Right lobe of liver (tissue), 6 donors: ENCODE measurements at places on chromosomes 16 and 17. TPM values are rescaled to one million over a fixed set of nuclear protein-coding genes. Genes with fewer than 3 reads are reported as not detected.

GRCh38 chr16:55082591-55082976 is 151.9 kb downstream of the IRX5 start:
- DNase-seq, result no peak

GRCh38 chr17:6818938-6819337 is 12.6 kb downstream of the TEKT1 start:
- DNase-seq, result no peak

DNA sequence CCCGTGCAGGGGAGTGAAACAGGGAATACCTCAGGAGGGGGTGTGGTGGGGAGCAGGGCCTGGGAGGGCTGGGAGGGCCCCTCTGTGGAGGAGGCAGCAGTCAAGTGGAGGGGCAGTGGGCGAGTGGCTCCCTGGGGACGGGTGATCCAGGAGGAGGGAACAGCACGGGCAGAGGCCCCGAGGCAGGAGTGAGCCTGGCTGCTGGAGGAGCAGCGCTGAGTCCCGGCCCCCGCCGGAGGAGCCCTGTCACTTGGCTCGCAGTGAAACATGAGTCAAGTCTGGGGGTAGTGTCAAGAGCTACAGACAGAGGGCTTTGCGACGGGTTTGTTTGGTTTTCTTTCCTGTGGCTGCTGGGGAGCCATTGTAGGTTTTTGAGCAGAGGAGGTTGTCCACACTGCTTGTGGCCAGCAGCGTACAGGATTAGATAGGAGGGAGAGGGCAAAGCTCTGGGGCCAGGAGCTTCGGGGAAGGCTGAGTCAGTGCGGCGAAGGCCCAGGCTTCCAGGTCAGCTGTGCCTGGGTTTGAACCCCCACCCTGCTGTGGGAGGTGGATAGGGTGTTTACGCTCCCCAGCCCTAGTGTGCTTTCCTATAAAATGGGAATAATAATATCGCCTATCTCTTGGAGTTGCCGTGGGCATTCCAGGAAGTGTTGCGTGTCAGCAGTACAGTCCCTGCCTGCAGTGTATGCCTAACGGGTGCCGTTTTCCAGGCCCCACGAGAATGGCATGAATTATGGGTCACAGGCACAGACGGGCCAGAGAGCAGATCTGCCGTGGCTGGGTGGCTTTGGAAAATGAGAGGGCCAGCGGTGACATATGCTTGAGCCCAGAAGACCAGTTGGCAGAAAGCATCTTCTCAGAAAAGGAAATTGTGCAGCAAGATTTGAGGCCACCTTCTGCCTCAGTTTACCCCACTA is 115.9 kb upstream of the CIBAR2 start:
- no peak for DNase-seq

DNA sequence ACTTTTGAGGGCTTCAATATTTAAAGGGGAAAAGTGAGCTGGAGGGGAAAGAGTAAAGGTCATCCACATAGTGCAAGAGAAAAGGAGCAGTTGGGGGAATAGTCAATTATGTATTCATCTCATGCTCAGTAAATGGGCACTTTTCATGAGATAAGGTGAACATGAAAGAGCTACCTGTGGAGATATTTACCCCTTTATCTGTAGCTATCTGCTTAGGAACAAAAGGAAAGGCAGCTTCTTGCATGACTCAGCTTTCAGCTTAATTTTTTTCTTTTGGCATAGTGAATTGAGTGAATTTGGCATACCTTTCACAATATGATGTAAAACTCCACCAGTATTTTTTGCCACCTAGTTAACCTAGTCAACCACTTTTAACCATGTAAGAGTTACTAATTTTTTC is 26.4 kb downstream of the CPD start:
- no peak for DNase-seq

- DNase-seq, result no peak
Observed at GRCh38 chr16:56111100-56111499, 80.2 kb upstream of the GNAO1 start.

GRCh38 chr17:376936-377863 is 24.6 kb upstream of the RPH3AL start:
- peak; percentile 13 for DNase-seq

DNA sequence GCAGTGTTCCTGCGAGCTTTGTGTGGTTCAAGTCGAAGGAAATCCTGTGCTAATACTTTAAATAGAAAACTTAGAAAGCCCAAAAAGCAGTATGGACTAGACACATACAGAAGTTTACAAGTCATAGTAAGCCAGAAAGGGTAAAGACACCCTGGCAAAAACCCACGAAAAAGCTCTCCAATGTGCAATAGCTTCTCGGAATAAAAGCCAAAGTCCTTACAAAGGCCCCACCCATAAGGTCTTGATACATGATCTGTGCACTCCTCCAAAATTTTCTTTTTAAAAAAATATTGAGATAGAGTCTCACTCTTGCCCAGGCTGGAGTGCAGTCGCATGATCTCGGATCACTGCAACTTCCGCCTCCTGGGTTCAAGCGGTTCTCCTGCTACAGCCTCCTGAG is 10.3 kb downstream of the C16orf86 start:
- no peak for DNase-seq

GRCh38 chr17:38685491-38685890 is 10.7 kb upstream of the EPOP start:
- no peak for DNase-seq

DNA sequence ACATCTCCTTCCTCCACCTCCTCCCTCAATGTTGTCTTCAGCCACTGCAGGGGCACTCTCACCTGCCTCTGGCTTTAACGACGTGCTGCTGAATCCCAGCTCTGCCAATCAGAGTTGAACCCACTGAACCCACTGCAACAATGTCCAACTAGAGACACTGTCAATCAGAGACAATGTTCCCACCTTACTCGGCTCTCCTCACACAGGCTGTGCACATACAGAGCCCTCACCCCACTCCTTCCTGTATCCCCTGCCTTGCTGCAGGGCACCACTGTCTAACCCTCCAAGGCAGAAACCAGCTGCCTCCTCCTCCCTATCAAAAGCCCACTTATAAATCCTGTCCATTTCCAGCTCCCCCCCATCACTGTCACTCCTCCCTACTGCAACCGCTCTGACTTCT is 58.7 kb downstream of the ANKRD11 start:
- no peak for DNase-seq

DNA sequence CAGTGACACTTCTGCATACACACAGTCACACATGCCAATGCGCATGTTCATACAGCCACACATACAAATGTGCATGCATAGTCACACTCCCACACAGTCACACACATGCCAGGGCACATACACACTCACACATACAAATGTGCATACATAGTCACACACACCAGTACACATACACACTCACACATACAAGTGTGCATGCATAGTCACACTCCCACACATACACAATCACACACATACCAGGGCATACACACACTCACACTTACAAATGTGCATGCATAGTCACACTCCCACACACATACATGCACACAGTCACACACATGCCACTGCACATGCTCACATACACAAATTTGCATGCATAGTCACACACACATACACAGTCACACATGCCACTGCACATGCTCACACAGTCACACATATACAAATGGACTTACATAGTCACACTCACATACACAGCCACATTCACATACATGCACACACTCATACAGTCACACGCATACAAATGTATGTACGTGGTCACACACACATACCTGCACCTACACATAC is 84.2 kb downstream of the SOCS1 start:
- DNase-seq, result no peak

GRCh38 chr16:29986931-29987330 is 8.5 kb downstream of the HIRIP3 start:
- peak; percentile 51 for DNase-seq

DNA sequence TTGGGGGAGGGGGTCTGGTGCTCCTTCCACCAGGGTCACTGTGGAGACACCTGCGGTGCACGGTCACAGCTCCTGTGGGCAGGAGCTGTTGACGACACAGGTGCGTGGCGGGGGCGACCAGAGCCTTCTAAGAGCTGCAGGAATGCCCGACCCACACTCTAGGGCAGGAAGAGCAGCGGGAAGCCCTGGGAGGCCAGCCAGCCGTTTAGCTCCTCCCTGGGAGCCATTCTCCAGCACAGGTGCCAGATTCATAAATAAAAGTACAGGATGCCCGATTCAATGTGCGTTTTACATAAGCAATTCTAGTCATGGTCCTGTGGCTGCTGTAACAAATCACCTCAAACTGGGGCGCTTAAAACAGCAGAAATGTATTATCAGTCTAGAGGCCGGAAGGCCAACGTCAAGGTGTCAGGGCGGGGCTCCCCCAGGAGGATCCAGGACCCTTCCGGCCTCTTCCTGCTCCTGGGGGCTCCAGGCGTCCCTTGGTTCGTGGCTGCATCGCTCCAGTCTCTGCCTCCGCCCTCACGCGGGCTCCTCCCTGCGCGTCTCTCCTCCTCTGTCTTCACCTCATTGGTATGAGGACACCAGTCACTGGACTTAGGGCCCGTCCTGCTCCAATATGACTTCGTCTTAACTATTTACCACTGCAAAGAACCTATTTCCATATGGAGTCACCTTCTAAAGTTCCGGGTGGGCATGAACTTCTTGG is 155.4 kb downstream of the FOXL1 start:
- DNase-seq, result no peak

GRCh38 chr17:79501910-79502309 is 108.9 kb downstream of the RBFOX3 start:
- no peak for DNase-seq

GRCh38 chr16:29849505-29849904 is 13.5 kb downstream of the CDIPT start:
- no peak for DNase-seq

- DNase-seq, result no peak
Observed at GRCh38 chr16:79644971-79645667, 44.6 kb upstream of the MAF start.

DNA sequence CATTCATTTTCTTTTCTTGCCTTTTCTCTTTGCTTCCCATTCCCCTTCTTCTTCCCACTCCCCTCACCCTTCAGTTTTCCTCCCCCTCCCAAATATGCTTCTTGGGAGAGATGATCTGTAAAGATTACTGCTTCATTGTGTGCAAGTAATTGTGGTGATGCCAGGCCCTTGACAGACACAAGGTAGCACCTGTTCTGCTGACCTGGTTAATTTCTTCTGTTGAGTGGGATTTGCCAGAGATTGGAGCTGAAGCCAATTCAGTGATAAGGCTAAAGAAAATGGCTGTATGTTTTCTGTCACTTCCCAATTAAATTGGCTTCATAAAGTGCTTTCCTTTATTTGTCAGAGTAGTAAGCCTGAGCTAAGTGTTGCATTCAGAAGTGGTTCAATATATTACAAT is 44.5 kb downstream of the AATF start:
- DNase-seq, result no peak

Gene CPD
- total RNA-seq, result 129 TPM

Gene TPSG1
- not detected for total RNA-seq

Gene SDR42E2
- not detected for total RNA-seq

Gene PYY
- not detected for total RNA-seq

Gene ENO3
- 69.8 TPM for total RNA-seq
